ENCODE measurements at places on chromosomes 16 and 17.

GRCh38 chr17:69729944-69730343 is 315.4 kb downstream of the MAP2K6 start:
- DNase-seq: no peak
- no peak overlapping the region for H3K27ac ChIP-seq
- H3K4me1 ChIP-seq: peaks cover 3% of the 10 kb centered on the region
- no peak overlapping the region for H3K4me3 ChIP-seq
- no peaks in the 10 kb centered on the region for H3K27me3 ChIP-seq

- no peaks in the 10 kb centered on the region for H3K36me3 ChIP-seq
- H3K4me1 ChIP-seq: peaks cover 11% of the 10 kb centered on the region
- H3K27me3 ChIP-seq: no peaks in the 10 kb centered on the region
These were observed 55.4 kb downstream of the TNFRSF13B start for GRCh38 chr17:16916557-16916920.

DNA sequence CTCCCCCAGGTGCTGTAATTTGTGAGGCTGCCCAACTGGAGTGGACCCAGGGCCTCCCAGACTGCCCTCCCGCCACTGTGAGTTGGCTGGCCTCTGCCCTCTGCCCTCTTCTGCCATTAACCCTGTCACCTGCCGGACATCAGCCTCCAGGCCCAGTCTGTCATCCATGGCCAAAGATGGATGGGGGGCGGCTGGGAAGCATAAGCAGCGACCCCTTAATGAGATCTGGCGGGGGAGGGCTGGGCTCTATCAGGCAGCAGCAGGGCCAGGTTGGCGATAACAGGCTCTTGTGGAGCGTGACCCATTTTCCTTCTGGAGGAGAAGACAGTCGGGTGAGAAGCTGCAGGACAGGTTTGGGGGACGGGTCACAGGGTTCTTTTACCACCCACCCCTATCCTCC is 25.3 kb downstream of the CDK5RAP3 start:
- no peak for DNase-seq
- peak overlapping the region; percentile 98 for H3K27ac ChIP-seq
- H3K4me1 ChIP-seq: peaks cover 78% of the 10 kb centered on the region
- peak overlapping the region; percentile 91 for H3K4me3 ChIP-seq
- peaks cover 3% of the 10 kb centered on the region for H3K36me3 ChIP-seq
- H3K27me3 ChIP-seq: peaks cover 5% of the 10 kb centered on the region

DNA sequence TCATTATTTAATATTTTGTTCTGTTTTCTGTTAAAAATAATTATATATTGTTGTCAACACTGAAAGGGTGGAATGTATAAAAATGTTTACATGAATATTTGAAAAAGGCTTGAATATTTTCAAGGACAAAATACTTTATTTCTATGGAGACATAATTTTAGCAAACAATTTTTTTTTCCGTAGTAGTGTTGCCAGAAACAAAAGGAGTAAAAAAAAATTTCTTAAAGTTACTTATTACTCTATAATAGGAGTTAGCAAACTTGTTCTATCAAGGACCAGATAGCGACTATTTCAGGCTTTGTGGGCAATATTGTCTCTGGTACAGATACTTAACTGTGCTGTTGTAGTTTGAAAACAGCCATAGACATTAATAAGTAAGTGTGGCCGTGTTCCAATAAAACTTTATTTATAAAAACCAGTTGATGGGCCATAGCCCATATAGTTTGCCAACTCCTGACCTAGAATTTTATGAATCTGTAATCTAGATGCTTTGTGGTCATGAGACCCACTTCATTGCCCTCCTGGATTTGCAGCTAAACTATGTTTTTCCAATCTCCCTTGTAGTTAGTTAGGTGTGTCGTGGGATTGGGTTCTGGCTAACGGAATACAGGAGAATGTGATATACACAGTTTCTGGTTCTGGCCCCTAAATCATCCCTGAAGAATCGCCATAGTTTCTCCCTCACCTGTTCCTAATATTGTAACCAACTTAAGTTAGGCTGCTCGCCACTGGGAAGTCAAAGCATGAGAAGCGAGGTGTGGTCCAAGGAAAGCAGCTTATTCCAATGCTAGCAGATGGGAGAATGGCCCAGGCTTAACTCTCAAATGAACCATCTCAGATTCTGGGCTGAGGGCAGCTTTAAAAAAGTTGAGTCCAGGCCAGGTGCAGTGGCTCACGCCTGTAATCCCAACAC is 153.6 kb downstream of the ABCA8 start:
- no peaks in the 10 kb centered on the region for H3K27me3 ChIP-seq
- peaks cover 56% of the 10 kb centered on the region for H3K4me1 ChIP-seq
- no peak overlapping the region for H3K27ac ChIP-seq
- DNase-seq: no peak
- peaks cover 29% of the 10 kb centered on the region for H3K36me3 ChIP-seq
- no peak overlapping the region for H3K4me3 ChIP-seq

DNA sequence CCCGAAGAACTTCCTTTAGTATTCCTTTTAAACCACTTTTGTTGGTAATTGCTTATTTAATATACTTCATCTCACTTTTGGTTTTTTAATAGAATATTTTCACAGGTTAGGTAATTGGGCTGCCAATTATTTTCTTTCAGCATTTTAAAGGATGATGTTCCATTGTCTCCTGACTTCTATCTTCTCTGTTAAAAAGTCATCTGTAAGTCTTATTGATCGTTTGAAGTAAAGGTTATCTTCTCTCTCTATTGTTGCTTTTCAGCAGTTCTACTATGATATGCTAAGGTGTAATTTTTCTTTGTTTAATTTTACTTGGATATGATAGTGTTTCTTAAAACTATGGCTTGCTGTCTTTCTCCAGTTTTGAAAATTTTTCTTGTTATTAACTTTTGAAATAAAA is 307.5 kb downstream of the MAP2K4 start:
- no peak for DNase-seq
- no peak overlapping the region for H3K4me3 ChIP-seq
- peaks cover 10% of the 10 kb centered on the region for H3K36me3 ChIP-seq
- no peaks in the 10 kb centered on the region for H3K4me1 ChIP-seq
- peaks cover 3% of the 10 kb centered on the region for H3K27me3 ChIP-seq

- DNase-seq: no peak
- H3K4me3 ChIP-seq: peak overlapping the region; percentile 88
- peaks cover 54% of the 10 kb centered on the region for H3K4me1 ChIP-seq
- H3K27ac ChIP-seq: no peak overlapping the region
- no peaks in the 10 kb centered on the region for H3K36me3 ChIP-seq
- H3K27me3 ChIP-seq: no peaks in the 10 kb centered on the region
These were observed 2.4 kb downstream of the ANKRD13B start for GRCh38 chr17:29595107-29595942.

- H3K27me3 ChIP-seq: no peaks in the 10 kb centered on the region
- H3K4me3 ChIP-seq: no peak overlapping the region
- no peak for DNase-seq
- no peak overlapping the region for H3K27ac ChIP-seq
- peaks cover 2% of the 10 kb centered on the region for H3K36me3 ChIP-seq
These were observed 190.9 kb downstream of the HS3ST3A1 start for GRCh38 chr17:13410874-13411273.

DNA sequence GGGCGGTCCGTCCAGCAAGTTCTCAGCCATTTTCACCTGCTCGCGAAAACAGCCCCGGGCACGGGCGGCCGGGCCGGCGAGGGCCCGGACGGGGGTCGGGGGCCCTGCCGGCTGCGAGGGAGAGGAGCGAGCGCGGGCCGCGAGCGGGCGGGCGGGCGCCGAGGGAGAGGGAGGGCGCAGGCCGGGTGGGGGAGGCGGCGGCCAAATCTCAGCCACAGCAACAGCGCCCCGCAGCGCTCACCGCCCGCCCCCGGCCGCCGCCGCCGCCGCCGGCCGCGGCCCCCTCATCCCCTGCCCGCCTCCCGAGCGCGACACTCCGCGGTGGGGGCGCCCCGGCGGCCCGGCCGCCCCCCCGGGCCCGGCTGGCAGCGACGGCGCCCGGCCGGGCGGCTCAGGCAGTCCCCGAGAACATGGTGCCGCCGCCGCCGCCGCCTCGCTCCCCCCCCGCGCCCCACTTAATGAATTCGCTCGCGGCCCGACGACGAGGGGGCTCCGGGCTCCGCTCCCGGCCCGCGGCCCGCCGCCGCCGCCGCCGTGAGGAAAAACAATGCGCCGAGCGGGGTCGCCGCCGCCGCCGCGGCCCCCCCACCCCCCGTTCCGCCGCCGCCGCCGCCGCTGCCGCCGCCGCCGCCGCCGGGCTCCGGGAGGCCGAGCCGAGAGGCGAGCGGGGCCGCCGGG is 487 bp downstream of the CREBBP start:
- H3K36me3 ChIP-seq: no peaks in the 10 kb centered on the region
- peaks cover 44% of the 10 kb centered on the region for H3K4me1 ChIP-seq
- H3K4me3 ChIP-seq: peak overlapping the region; percentile 86
- no peak overlapping the region for H3K27ac ChIP-seq

DNA sequence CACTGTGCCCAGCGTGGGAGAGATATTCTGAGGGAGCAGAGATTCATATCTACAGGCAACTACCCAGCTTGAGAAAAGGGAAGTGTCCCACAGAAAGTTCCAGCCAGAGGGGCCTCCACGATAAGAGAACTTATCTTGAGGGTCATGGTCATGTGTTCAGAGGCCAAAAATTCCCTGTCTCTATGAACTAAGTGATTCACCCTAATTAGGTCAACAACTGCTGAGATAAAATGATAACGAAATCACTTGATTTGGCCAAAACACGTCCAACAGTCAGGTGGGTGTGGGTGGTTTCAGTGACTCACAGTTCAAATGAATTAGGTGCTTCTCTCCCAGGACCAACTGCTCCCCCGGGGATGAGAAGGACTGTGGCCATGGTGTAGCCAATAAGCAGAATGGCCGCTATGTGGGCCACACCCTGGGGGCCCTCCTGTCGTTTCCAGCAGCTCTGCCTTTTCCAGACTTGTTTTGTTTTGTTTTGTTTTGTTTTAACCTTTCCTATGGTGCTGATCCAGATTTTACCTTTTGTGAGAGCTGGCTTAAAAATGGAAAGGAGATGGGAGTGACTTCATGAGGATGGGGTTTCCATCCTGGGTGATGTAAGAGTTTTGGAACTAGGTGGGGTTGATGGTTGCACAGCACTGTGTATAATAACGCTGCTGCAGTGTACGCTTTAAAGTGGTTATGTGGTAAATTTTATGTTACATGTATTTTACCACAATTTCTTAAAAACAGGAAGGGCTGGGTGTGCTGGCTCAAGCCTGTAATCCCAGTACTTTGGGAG is 8.7 kb downstream of the DNAI2 start:
- H3K36me3 ChIP-seq: no peaks in the 10 kb centered on the region
- no peak overlapping the region for H3K4me3 ChIP-seq
- DNase-seq: no peak
- H3K4me1 ChIP-seq: peaks cover 13% of the 10 kb centered on the region
- H3K27ac ChIP-seq: no peak overlapping the region

- H3K27ac ChIP-seq: peak overlapping the region; percentile 98
- H3K4me3 ChIP-seq: peak overlapping the region; percentile 99
- no peaks in the 10 kb centered on the region for H3K36me3 ChIP-seq
- no peaks in the 10 kb centered on the region for H3K27me3 ChIP-seq
- H3K4me1 ChIP-seq: peaks cover 25% of the 10 kb centered on the region
These were observed 526 bp downstream of the TSNAXIP1 start for GRCh38 chr16:67807148-67807682.

GRCh38 chr16:56119133-56119532 is 72.2 kb upstream of the GNAO1 start:
- H3K27ac ChIP-seq: no peak overlapping the region
- peaks cover 16% of the 10 kb centered on the region for H3K4me1 ChIP-seq
- no peak for DNase-seq
- H3K4me3 ChIP-seq: no peak overlapping the region
- peaks cover 20% of the 10 kb centered on the region for H3K27me3 ChIP-seq

GRCh38 chr16:4175849-4176248 is 59.6 kb upstream of the ADCY9 start:
- H3K36me3 ChIP-seq: no peaks in the 10 kb centered on the region
- H3K4me1 ChIP-seq: no peaks in the 10 kb centered on the region
- DNase-seq: no peak
- H3K27ac ChIP-seq: no peak overlapping the region
- no peak overlapping the region for H3K4me3 ChIP-seq
- H3K27me3 ChIP-seq: no peaks in the 10 kb centered on the region

- no peak overlapping the region for H3K27ac ChIP-seq
- no peak overlapping the region for H3K4me3 ChIP-seq
- H3K4me1 ChIP-seq: peaks cover 33% of the 10 kb centered on the region
- no peaks in the 10 kb centered on the region for H3K36me3 ChIP-seq
These were observed 10.0 kb upstream of the MPRIP start for GRCh38 chr17:17032131-17032692.

DNA sequence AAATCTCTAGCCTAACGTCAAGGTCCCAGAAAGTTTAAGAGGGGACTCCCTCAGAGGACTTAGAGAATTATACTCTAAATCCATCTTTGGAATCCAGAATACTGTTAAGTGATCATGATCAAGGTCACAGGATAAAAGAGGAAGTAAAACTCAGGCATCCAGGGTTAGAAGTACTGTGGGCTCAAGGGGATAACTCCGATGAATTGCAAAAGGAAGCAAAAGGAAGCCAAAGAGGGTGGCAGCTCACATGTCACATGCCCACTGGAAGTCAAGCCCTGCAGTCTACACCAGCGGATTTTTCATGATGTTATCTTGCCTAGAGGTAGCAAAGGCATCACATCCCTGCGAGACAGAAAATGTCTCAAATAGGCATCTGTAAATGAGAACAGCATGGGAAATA is 3.8 kb downstream of the ZNF821 start:
- no peak overlapping the region for H3K4me3 ChIP-seq
- H3K27ac ChIP-seq: peak overlapping the region; percentile 30
- H3K27me3 ChIP-seq: no peaks in the 10 kb centered on the region

DNA sequence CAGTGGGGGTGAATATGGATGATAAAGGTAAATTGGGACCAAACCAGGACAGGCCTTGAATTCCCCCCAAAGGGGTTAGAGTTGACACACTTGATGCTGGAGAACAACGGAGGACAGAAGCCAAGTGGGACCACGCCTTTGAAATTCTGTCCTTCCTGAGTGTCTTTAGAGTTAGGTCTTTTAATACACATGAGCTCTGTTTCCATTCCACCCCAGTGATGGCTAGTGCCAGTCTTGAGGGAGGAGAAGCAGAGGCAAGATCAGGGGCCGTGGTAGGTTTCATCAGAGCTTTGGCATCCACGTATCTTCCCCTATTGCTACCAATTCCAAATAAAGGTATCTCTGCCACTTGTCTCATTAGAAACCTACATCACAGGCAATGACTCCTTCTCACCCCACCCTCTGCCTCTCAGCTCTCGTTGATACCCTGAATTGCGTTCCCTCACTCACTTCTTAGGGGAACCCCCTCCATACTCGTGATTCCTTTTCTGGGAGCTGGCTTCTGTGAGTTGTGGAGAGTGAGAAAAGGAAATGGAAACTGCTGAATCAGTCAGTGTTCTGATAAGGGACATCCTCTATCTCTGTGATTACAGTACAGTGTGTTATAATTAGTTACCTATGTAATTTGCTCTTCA is 2.4 kb upstream of the CCL3L1 start:
- H3K4me1 ChIP-seq: peaks cover 10% of the 10 kb centered on the region
- H3K27me3 ChIP-seq: peaks cover 10% of the 10 kb centered on the region
- no peak overlapping the region for H3K4me3 ChIP-seq
- no peak for DNase-seq
- no peaks in the 10 kb centered on the region for H3K36me3 ChIP-seq

GRCh38 chr17:33019161-33019890 is 27.7 kb downstream of the SPACA3 start:
- H3K27ac ChIP-seq: peak overlapping the region; percentile 20
- DNase-seq: no peak

GRCh38 chr16:71670537-71670936 is 44.6 kb downstream of the MARVELD3 start:
- H3K27ac ChIP-seq: no peak overlapping the region
- H3K4me1 ChIP-seq: no peaks in the 10 kb centered on the region
- DNase-seq: no peak
- no peak overlapping the region for H3K4me3 ChIP-seq
- H3K27me3 ChIP-seq: no peaks in the 10 kb centered on the region
- H3K36me3 ChIP-seq: peaks cover 10% of the 10 kb centered on the region
